NCI-H1417 (cell line): ENCODE measurements at places on chromosomes 1 and 21.

DNA sequence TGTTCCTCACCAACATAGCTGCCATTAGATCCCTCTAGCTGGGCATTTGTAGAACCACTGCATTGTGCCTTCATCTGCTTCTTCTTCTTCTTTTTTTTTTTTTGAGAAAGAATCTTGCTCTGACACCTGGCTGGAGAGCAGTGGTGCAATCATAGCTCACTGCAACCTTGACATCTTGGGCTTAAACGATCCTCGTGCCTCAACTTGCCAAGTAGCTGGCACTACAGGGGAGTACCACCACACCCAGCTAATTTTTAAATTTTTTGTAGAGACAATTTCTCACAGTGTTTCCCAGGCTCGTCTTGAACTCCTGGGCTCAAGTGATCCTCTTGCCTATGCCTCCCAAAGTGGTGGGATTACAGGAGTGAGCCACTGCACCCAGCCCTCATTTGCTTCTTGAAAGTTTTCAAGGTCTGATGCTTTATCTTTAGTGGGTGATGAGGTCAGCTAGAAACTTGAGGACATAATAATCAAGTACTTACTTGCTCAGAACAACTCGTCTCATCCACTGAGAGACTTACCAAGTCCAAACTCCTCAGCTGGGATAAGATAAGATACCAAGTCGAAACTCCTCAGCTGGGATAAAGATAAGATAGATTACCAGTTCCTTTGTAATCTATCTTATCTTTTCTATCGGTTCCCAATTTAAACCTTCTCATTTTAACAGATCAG is 71.5 kb downstream of the MACF1 start:
- DNase-seq = no peak

GRCh38 chr21:42614396-42614795 is 39.0 kb upstream of the PDE9A start:
- DNase-seq = no peak

- no peak for DNase-seq
Observed at GRCh38 chr1:75954586-75954985, 22.4 kb upstream of the ASB17 start.

DNA sequence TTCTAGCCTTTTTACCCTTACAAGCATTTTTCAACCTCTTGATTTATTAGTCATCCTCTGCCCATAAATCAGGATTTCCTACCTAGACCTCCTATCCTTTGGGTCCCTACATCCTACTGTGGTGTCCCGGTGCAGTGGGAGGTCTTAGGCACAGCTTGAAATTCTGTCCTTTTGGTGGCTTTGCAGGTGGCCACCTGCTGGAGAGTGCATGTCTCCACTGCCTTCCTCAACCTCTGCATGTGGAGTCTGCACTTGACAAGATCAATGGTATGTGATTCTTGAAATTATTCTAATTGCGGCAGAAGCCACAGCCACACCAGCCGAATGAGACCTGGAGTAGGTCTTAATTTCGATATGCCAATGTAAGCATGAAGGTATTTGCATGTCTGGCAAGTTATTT is 11.4 kb upstream of the KCNA3 start:
- no peak for DNase-seq

GRCh38 chr1:181251713-181252075 is 163.2 kb downstream of the IER5 start:
- DNase-seq = no peak

- DNase-seq = no peak
Observed at GRCh38 chr1:17091252-17091651, 28.0 kb downstream of the PADI2 start.

DNA sequence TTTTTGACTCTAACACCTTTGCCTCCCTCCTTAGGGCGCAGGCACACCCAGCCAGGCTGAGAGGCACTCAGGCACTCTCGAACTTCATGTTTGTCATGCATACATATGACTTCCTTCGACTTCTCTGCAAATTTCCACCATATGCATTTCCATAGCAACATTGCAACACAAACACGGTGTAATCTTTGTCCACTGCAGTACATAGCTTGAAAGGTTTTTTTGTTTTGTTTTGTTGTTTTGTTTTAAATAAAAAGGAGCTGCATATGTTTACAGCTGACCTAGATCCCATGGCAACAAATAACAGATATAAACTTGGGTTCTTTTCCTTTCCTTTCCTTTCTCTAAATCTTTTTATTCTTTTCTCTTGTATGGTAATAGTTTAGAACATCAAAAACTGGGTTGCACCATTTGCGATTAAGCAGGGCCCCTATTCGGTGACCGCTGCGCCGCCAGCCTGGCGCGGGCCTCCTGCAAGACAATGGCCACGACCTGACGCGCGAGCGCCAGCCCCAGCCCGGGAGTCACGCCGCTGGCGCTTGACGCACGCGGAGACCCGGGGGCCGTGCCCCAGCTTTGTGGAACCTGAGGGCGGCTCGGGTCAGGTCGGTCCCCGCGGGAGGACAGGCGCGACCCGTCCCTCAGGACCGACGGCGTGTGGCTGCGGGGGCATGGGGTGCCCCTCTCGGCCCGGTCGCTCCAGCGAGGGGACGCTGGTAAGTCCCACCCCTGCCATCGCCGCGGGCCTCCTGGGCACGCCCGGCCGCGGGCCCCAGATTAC is 35.2 kb downstream of the CCN1 start:
- DNase-seq = no peak

DNA sequence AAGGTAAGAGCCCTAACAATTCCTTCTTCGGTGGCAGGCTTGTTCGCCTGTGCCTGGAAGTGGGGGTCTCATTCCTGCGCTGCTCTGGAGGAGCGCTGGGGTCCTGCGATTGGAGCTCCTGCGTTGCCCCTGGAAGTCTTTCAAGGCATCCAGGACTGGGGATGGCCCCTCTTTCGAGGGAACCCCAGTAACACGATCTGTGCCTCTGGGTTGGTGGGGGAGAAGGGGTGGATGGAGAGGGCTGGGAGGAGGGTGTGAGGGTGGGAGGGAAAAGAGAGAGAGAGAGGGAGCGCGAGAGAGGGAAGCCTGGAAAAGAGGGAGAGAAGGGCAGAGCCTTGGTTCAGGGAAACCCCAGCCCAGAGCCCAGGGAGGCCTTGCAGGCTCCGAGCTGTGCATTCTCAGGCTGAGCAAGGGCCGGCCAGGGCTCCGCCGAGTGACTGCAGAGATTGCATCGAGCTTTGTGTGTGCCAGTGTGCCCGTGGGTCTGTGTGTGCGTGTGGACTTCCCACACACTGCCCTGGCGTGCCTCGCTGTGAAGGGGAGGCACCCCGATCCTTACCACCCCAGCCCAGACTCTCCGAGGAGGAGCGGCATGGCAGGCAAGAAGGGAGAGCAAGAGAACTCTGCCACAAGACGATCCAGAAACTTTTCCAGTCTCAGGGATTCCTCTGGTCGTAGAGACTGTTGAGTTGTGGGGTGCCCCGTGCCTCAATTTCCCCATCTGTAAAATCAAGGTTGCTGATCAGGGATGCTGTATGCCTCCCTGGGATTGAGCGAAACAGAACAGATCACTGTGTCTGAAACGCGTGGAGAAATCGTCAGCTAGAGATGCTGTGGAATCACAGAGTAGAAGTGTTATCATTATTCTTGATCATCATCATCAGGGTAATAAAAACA is 619 bp downstream of the BCL9 start:
- peak; percentile 60 for DNase-seq

- DNase-seq = no peak
Observed at GRCh38 chr21:38388647-38389353, 109.5 kb downstream of the ERG start.

GRCh38 chr1:212486619-212486975 is 53.9 kb downstream of the NENF start:
- no peak for DNase-seq

- DNase-seq = no peak
Observed at GRCh38 chr1:214427871-214428277, 123.5 kb downstream of the PTPN14 start.

GRCh38 chr1:12296016-12296415 is 66.2 kb downstream of the VPS13D start:
- DNase-seq = no peak

- DNase-seq = no peak
Observed at GRCh38 chr1:30889511-30889910, 19.0 kb downstream of the SDC3 start.

- DNase-seq = peak; percentile 94
Observed at GRCh38 chr1:165129568-165130164, 226.8 kb downstream of the LMX1A start.

DNA sequence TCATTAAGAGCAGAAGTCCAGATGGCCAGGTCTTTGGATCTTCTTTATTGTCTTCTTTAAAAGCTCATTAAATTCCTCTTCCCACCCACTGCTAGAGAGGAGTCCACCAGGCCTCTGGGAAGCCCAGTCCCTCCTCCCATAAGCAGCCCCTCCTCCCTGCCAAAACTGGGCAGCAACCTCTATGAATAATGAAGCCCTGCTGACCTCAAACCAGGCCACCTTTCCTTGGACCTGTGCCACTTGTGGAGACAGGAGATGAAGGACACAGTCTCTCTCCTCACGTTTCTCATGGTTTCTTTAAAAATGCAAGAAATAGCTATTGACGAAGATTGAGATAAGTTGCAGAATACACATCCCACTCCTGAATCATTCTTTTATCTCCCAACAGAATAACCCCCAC is 112.8 kb downstream of the EDEM3 start:
- no peak for DNase-seq

GRCh38 chr1:12275370-12275769 is 45.5 kb downstream of the VPS13D start:
- no peak for DNase-seq

GRCh38 chr1:184597650-184598357 is 156.9 kb downstream of the EDEM3 start:
- DNase-seq = no peak

GRCh38 chr21:32200029-32200428 is 78.8 kb downstream of the MIS18A start:
- no peak for DNase-seq

DNA sequence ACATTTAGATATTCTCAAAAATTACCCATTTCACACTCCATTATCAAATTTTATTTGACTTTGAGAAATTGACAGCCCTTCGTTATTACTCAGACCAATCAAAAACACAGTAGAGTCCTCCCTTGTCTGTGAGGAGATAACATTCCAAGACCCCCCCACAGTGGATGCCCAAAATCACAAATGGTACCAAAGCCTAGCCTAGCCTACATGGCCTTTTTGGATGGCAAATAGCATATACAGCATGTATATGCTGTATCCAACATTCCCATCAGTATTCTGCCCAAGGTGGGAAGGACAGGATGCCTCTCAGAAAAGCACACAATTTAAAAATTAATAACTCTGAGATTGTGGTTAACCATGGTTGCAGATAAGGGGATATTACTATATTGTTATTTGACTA is 17.3 kb downstream of the SFPQ start:
- DNase-seq = no peak

GRCh38 chr21:33362044-33362555 is 37.3 kb downstream of the IFNAR1 start:
- DNase-seq = peak; percentile 79

- DNase-seq = no peak
Observed at GRCh38 chr1:93467606-93468005, 19.7 kb downstream of the FNBP1L start.

DNA sequence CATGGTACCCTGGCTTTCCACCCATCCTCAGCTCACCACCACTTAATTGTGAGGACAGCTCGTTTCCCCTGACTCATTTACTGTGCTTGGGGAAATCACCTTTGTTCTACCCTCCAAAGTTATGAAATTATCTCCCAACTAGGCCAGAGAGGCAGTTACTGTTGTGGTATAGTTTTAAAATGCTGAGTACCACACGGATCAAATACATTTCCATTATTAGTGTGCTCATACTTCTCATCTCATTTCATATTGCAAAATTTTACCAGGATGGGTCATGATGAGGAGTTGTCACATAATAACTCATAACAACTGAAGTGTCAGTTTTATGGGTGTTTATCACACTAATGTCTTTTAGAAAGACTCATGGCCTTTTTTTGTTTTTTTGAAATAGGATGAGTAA is 9.2 kb upstream of the OR2B11 start:
- no peak for DNase-seq

GRCh38 chr21:37435711-37436110 is 69.1 kb downstream of the DYRK1A start:
- no peak for DNase-seq

- DNase-seq = peak; percentile 62
Observed at GRCh38 chr1:165235777-165236291, 120.7 kb downstream of the LMX1A start.

DNA sequence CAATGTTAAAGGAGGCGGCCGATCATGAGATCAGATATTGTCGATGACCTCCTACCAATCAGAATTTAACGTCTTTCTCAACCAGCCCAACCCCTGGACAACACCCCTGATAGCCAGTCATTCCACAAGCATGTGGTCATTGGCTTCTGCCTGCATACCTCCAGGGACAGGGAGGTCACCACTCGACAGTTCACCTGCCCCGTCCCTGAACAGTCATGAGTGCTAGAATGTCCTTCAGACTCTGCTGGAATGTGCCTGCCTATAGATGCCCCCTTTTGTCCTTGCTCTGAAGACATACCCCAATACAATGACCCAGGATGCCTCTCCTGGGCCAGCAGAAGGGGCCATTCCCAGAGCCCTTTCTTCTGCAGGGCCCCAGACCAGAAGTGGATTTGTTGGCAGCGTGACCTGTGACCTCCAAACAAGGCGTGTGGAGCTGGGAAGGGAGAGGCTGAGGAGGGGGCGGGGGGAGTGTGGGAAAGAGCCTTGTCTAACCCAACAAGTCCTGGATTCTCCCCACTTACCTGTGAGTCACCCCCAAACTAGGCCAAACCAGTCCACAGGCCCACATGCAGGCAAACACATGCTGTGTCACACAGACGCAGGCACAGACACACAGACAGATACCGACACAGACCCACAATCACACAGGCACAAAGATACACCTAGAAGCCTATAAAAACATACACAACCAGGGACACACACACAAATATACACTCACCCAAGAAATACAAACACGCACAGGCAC is 2.2 kb downstream of the CRYBG2 start:
- DNase-seq = no peak

DNA sequence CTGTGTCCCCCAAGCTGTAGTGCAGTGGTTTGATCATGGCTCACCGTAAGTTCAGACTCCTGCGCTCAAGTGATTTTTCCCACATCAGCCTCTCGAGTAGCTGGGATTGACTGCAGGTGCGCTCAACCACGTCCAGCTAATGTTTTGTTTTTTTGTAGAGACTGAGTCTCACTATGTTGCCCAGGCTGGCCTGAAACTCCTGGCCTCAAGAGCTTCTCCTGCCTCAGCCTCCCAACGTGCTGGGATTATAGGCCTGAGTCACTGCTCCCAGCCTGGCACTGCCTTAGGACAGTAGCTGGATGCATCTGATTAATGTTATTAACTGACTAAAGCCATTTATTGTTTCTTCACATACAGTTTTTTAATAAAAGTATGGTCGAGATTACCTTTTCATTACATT is 40.2 kb downstream of the RNF11 start:
- no peak for DNase-seq
